ENCODE measurements at places on chromosomes 1 and 21.

DNA sequence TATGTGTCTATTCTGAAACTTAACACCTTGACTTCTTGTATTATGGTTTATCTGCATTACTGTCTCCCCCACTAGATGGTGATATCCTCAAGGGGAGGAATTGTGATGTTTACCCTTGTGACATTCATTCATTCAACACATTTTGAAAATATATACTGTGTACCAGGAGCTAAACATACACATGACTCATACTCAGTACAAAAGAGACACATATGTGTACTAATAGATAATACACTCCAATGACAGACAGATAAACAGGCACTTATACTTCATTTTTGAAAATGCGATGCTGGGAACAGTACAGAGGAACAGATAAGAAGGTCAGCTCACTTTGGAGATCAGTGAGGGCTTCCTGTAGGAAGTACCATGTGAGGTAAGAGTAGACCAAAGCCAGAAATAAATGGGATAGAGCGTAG lies 8.9 kb upstream of the RAB3GAP2 start:
- no peak for DNase-seq

DNA sequence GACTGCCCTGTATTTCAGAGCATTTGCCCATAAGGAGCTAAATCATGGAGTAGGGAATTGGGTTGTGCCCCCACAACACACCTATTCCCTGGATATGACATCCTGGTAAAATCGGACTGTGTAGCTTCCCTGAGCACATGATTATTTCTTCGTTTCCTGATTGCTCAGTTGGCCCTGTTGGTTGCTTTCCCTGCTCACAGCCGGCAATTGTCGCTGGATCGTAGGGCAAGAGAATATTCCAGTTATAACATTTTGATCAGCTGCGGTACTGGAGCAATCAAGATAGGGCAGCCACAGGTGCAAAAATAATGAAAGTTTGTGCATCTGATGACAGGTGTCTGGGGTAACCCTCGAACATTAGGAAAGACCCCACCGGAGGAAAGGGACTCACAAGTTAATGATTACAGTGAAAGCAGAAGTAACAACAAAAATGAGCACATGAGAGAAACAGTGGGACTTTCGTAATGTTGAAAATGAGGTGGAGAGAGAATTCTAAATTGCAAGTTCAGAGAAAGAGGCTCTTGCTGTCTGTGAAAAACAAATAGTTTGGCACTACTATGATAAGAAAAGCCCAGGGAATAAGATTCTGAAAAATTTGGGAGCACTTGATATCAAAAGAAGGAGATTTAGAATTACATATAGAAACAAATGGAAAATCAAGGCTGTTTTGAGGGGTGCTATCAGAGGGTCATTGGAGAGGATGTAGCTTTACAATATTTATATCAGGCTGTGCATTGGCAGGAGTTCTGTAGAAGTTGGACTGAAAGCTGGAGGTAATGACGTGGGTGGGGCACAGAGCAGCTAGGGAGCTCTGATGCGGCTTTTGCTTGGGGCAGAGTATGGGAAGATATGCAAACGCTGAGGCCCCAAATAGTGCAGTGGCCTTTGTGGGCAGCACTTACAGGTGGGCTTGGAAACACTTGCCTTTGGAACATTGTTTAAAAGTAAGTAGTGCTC lies at the start of gene MAB21L3:
Gene MAB21L3 (plus strand): TSS at position 833 of the 957 bp plus-strand sequence. CDS start 1,217 bp downstream, outside the sequence.
- DNase-seq: no peak

GRCh38 chr1:113401728-113402127 lies 11.4 kb downstream of the MAGI3 start:
- no peak for DNase-seq

DNA sequence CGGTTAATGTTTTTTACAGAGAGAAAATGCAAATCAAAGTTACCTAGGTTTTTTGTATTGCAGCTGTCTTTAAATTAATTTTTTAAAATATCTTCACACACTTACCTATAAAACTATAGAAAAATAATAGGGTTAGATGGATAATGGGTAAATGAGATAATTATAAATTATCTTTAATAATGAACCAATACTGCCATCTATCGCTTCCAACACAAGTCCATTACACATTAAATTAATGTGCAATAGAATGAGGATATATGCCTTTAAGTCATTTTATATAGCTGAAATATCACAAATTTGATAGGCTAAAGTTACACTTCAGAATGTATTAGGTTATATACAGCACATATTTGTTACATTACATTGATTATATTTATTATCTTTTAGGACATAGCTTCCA lies 2212.8 kb downstream of the MRPL39 start:
- no peak for DNase-seq

DNA sequence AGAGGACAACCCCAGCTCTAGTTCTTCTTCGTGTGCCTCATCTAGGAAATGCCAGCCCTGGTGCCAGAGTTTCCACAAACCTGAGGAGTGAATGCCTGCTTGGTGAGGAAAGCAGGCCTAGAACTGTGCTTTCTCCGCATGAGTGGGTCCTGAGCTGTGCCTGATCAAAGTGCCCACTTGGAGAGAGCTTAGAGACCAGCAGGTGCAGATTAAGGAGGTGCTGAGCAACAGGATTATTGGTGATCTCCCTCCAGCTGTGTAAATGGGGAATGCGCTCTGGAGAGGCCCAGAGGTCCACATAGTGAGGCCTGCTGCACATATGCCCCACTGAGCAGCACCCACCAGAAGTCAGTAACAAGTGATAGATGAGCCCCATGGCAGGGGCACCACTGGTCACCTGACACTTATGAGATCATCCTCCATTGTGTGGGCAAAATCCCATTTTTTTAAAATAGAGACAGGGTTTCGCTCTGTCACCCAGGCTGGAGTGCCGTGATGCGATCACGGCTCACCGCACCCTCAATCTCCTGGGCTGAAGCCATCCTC lies 127.2 kb upstream of the ZC3H12A start:
- no peak for DNase-seq

GRCh38 chr1:5754817-5755551 lies 237.2 kb downstream of the NPHP4 start:
- DNase-seq: no peak

DNA sequence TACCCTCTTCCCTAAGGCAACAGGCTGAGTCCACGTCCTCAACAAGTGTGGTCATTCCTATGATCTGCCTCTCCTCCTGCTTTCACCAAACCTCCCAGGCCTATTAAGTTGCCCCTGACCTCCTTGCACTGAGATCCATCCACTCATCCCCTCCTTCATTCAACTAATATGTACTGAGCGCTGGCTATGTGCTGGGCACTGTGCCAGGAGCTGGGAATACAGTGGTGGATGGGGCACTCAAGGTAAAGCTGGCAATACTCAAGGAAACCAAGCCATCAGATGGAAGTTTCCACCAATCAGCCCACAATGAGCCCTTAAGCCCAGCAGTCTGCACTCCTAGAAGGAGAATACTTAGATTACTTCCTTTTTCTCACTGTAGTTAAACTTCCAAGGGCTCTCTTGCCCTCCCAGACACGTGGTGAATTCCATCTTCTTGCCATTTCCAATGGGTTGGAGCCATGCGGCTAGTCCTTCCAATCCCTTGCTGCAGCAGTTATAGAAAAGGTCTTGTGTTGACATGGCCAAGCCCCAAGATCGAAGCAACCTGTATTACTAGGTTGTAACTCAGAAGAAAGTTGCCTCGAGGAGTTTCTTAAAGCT lies 279.9 kb upstream of the RUNX1 start:
- no peak for DNase-seq

DNA sequence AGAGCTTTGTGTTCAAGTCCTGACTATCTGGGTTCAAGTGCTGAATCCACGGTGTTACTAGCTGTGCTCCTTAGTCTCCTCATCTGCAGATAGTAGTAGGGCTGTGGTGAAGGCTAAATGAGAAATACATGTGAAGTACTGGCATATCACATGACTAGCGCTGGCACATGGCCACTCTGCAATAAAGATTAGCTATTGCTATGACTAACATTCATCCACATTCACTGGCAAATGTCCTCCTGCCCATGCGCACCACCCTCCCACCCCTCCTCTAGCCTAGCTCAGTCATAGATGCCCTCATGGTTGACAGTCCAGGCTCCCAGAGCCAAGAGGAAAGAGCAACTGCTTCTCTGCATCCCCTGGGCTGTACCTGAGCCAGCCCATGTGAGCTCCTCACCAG lies 8.5 kb upstream of the COL8A2 start:
- no peak for DNase-seq

- DNase-seq: no peak
Observed at GRCh38 chr1:69221524-69221923, 346.2 kb upstream of the LRRC7 start.

DNA sequence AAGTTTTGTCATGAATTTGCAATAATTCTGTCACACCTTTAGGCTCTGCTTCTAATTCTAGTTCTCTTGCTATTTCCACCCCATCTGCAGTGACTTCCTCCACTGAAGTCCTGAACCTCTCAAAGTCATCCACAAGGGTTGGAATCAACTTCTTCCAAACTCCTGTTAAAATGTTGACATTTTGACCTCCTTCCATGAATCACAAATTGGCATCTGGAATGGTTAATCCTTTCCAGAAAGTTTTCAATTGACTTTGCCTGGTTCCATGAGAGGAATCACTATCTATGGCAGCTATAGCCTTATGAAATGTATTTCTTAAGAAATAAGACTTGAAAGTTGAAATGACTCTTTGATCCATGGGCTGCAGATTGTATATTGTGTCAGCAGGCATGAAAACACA lies 19.7 kb upstream of the SFT2D2 start:
- DNase-seq: no peak

DNA sequence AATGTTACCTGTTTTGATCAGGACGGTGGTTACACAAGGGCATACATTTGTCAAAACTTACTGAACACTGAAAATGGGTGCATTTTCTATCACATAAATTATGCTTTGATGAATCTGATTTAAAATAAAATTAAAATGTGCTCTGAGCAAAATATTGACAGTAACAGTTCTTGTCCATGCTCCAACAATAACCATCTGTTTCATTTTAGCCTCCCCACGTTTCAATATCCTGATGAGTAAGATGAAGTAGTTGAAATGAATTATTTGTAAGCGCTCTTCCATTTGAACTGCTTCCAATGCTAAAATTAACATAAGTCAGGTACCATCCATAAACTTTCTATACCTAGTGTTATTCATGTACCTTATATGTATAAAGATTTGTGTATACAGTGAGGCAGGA lies 365.4 kb downstream of the LTN1 start:
- no peak for DNase-seq

DNA sequence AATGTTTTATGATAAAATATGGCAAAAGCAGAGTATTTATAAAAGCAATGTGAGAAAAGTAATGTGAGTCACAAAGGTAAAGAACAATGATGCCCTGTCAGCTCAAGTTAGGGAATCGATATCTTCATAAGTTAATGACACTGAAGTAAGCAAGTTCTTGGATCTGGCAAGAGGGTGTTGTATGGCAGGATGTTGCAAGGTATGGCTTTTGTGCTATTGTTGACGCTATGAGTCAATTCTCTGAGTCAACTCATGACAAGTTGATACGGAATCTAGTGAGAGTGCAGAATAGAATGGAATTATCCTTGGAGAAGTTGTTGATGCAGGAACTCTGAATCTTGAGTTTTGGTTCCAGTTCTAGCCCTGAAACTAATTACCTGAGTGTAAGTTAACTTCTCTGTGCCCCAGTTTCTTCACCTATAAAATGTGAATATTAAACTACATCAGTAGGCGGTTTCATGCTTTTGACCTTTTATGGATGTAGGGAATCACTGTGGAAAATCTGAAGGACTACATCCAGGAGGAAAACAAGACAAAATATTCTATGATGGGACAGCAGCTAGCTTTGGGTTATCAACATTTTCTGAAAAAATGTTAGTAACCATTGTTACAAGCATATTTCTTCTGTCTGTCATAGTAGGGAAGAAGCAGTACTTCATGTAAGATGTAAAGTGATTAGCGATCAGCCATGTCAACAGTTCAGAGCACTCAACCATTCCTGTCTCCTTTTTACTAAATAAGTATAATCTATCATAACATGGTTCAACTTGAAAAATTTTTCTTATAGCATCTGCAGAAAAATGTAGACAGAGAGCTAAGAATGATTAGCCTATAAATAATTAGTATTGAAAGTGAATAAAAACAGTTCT lies 96.9 kb downstream of the ATP6V1G3 start:
- DNase-seq: no peak

GRCh38 chr1:225825607-225826007 lies 15.7 kb downstream of the EPHX1 start:
- no peak for DNase-seq

GRCh38 chr1:29084196-29084521 lies 39.5 kb downstream of the TMEM200B start:
- no peak for DNase-seq

- no peak for DNase-seq
Observed at GRCh38 chr1:21618561-21619374, 50.4 kb downstream of the RAP1GAP start.

- no peak for DNase-seq
Observed at GRCh38 chr1:116460261-116460660, 87.2 kb downstream of the ATP1A1 start.

- DNase-seq: no peak
Observed at GRCh38 chr1:44029260-44029910, 1.9 kb downstream of the SLC6A9 start.

DNA sequence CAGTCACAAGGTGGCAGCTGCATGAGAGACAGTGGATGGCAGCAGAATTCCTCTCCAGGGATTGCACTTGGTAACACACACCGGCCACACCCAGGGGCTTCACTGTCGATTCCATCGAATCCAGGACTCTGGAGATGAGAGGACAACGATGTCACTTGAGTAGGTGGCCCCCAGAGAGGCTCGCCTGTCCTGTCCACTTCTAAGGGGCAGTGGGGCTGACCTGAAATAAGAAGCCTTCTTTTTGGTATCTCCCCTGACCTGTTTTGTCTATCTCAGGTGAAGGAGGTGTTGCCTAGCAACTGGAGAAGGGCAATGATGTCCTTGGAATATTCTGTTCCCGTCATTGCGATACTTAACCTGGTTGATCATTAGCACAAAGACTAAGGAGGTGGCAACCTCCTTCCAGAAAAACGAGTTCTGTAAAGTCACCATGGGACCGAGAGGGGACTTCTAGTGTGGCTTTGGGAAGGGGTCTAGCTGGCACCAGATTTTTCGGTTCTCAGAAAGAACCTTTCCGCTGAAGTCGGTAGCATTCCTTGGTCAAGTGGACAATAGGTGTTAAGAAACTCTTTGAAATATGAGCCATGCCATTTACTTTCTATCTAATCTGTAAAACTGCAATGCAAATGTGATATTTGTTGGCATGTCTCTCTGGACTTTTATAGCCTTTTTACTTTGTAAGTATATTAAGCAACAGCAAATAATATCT lies 85.2 kb upstream of the TMPRSS2 start:
- DNase-seq: no peak

DNA sequence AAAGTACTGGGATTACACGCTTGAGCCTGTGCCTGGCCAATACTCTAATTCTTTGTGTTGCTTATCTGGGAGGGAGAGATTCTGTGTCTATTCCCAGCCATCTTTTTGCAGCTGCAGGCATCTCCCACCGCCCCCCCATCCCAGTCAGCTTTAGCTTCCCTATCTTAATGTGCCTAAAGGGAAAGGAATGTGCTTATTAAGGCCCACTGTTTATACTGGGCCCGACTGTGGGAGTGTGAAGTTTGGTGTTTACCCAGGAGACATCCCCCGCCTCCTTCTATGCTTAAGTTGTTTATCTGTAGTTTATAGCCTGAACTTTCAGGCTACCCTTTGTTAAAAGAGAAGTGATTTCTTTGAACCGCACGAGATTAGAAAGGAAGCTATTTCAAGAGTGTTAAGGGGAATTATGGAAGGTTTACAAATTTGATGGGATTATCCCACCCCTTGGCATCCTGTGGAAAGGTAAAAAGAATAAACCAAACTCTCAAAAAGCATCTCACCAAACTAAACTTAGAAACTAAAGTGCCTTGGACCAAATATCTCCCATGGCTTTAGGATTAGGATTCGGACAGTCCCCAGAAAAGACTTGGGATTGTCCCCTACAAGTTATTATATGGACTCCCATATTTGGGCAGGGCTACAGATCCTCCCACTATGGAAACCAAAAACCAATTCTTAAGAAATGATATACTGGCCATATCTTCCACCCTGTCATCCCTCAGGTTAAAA lies 25.5 kb upstream of the ZNF496 start:
- no peak for DNase-seq

Data from Jurkat, Clone E6-1 (cell line).